GM12892 (cell line): ENCODE measurements at places on chromosomes 16 and 17.

- no peak for DNase-seq
Measured at GRCh38 chr17:39450051-39450450, 1.0 kb downstream of the MED1 start.

DNA sequence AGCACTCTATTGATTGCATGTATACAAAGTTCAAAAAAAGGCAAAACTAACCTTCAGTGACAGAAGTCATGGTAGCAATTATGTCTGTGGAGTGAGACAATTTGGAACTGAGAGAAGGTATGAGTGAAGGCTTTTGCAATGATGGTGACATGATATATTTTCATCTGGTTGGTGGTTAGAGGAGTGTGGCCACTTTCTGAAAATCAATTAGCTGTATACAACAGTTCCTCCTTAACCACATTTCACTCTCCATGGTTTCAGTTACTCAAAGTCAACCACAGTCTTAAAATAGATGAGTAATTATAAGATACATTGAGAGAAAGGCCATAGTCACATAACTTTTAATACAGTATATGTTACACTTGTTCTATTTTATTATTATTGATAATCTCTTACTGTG is 26.2 kb downstream of the ADAMTS18 start:
- DNase-seq, result no peak

GRCh38 chr16:47574091-47575054 is 113.2 kb downstream of the PHKB start:
- DNase-seq, result no peak

DNA sequence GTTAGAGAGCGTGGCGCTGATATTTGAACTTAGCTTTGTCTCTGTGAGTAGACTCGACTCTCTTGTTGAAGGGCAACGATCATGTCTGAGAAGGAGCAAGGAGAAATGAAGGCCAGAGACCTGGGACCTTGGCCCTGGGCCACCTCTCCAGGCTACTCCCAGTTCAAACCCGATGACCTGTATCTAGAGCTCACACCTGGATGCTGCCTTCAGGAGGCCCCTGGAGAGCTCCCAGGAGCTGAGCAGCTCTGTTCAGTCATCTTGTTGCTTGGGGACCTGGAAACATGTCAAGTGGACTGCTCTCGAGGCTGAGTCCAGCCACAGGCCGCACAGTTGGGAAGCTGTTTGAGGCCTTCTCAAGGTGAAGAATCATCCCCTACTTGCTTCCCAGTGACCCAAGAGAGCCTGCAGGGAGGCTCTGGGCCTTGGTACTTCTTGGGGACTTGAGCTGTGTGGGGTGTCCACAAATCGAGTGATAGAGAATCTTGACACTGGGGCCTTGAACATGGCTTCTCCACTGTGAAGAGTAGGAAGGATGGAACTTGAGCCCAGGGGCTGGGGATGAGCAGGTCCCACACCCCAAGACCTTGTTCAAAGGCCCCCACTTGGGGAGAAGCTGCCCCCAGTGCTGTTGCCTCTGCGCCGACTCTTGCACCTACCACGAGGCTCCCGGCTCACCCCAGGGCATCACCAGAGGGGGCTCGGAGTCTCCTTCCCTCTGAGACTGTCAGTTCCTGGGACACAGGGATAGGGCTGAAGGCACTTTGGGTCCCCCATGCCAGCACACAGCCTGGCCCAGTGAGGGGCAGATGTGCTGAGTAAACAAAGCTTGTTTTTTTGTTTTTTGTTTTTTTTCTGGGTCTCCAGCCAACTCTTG is 112.1 kb downstream of the IRX5 start:
- DNase-seq, result no peak

- no peak for DNase-seq
Measured at GRCh38 chr16:52872731-52873130, 180.0 kb downstream of the CHD9NB start.

DNA sequence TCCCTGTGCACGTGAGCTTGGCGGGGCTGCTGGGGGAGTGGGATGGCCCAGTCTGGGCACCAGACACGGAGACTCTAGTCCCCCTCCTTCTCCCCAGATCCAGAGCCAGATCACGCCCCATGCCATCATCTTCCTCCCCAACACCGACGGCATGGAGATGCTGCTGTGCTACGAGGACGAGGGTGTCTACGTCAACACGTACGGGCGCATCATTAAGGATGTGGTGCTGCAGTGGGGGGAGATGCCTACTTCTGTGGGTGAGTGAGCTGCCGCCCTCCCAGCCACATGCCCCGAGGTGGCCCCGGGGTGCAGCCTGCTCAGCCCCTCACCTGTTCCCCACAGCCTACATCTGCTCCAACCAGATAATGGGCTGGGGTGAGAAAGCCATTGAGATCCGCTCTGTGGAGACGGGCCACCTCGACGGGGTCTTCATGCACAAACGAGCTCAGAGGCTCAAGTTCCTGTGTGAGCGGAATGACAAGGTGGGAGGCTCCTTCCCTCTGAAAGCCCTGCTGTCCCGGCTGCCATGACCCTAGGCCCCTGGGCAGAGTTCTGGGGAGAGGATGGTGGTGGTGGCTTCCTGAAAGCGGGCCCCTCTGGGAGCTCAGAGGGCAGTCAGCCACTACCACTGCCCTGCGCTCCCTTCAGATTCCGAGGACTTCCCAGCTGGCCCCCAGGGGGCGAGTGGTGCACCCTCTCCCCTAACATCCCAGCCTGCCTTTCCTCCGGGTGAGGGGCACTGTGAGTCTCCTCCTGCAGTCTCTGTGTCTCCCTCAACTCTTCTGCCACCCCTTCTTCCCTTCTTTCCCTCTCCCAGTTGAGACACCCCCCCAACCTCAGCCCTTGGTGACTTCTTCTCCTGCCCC is 2.8 kb upstream of the C17orf107 start:
- DNase-seq, result peak; percentile 10

- no peak for DNase-seq
Measured at GRCh38 chr16:12542818-12543699, 260.6 kb downstream of the CPPED1 start.
